ENCODE measurements at places on chromosomes 16 and 17. TPM values are rescaled to one million over a fixed set of nuclear protein-coding genes. Genes with fewer than 3 reads are reported as not detected.

VAC14 gene
- 44.5 TPM for total RNA-seq

PRR35 gene
- not detected for total RNA-seq

C16orf92 gene
- not detected for total RNA-seq

SMTNL2 gene
- total RNA-seq: 1.7 TPM

UTS2R gene
- not detected for total RNA-seq

TP53TG3F gene
- not detected for total RNA-seq

ZDHHC1 gene
- 15.4 TPM for total RNA-seq

MPV17L gene
- total RNA-seq: 1.3 TPM

ABCC6 gene
- total RNA-seq: 2.1 TPM

FBXW10B gene
- not detected for total RNA-seq

WNK4 gene
- 0.16 TPM for total RNA-seq

KCNJ2 gene
- total RNA-seq: not detected

AGRP gene
- not detected for total RNA-seq

SLC16A6 gene
- total RNA-seq: 2.7 TPM

ABCA10 gene
- 1.8 TPM for total RNA-seq

TOP2A gene
- 43.3 TPM for total RNA-seq

ITGAX gene
- total RNA-seq: not detected

NEUROD2 gene
- not detected for total RNA-seq

TBX6 gene
- 0.75 TPM for total RNA-seq

RBFOX1 gene
- total RNA-seq: not detected

HCRT gene
- total RNA-seq: not detected

PRSS33 gene
- not detected for total RNA-seq

MYOCD gene
- total RNA-seq: 13.7 TPM

P2RX1 gene
- not detected for total RNA-seq
